ENCODE measurements at places on chromosomes 16 and 17. TPM values are rescaled to one million over a fixed set of nuclear protein-coding genes. Genes with fewer than 3 reads are reported as not detected.

DNA sequence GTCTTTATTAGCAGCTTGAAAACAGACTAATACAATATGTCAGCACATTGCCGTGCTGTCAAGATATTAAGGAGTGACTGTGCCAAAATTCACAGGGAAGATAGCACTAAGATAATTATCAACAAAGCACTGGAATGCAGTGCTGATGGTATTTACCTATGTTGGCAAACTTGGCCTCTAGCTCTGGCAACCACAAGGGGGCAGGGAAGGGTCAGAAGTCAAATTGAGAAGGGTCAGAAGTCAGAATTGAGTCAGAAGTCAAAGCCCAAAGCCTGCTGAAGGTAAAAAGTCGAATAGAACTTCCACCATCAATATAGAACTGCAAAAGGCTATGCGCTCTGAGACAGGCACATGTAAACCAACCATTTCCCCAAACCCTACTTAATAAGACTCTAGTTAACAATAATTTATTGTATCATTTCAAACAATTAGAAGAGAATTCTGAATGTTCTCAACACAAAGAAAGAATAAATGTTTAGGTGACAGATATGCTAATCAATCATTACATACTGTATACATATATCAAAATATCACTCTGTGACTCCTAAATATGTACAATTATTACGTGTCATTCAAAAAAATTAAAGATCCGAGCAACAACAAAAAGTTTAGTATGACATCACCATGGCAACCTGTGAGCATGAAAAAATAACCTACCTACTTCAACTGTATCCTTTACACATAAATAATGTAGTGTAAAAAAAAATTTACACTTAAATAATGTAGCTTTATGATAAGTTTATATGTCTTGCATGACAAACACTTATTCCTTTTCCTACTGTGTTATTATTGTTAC is 916.1 kb downstream of the KCNJ2 start:
- no peak overlapping the region for H3K27ac ChIP-seq
- DNase-seq = peak; percentile 2
- H3K4me1 ChIP-seq = no peaks in the 10 kb centered on the region

GRCh38 chr17:79248843-79249493 is 174.3 kb downstream of the ENGASE start:
- no peak overlapping the region for H3K4me3 ChIP-seq
- no peak for DNase-seq
- H3K36me3 ChIP-seq = no peaks in the 10 kb centered on the region
- H3K27ac ChIP-seq = no peak overlapping the region
- no peaks in the 10 kb centered on the region for H3K4me1 ChIP-seq

GRCh38 chr17:38458521-38458920 is 30.3 kb downstream of the ARHGAP23 start:
- peaks cover 33% of the 10 kb centered on the region for H3K4me1 ChIP-seq
- DNase-seq = no peak
- H3K27ac ChIP-seq = no peak overlapping the region
- no peak overlapping the region for H3K4me3 ChIP-seq

GRCh38 chr17:32604966-32605365 is 118.2 kb downstream of the CDK5R1 start:
- H3K4me1 ChIP-seq = no peaks in the 10 kb centered on the region
- DNase-seq = no peak
- no peak overlapping the region for H3K27ac ChIP-seq
- no peaks in the 10 kb centered on the region for H3K27me3 ChIP-seq
- H3K36me3 ChIP-seq = peaks cover 8% of the 10 kb centered on the region

GRCh38 chr17:73139296-73139695 is 25.5 kb upstream of the SSTR2 start:
- no peaks in the 10 kb centered on the region for H3K27me3 ChIP-seq
- no peak for DNase-seq
- no peaks in the 10 kb centered on the region for H3K36me3 ChIP-seq
- no peaks in the 10 kb centered on the region for H3K4me1 ChIP-seq

- H3K4me1 ChIP-seq = no peaks in the 10 kb centered on the region
- H3K36me3 ChIP-seq = no peaks in the 10 kb centered on the region
- DNase-seq = no peak
- H3K27me3 ChIP-seq = no peaks in the 10 kb centered on the region
- H3K27ac ChIP-seq = no peak overlapping the region
Observed at GRCh38 chr17:77749989-77750388, 208.5 kb upstream of the TNRC6C start.

DNA sequence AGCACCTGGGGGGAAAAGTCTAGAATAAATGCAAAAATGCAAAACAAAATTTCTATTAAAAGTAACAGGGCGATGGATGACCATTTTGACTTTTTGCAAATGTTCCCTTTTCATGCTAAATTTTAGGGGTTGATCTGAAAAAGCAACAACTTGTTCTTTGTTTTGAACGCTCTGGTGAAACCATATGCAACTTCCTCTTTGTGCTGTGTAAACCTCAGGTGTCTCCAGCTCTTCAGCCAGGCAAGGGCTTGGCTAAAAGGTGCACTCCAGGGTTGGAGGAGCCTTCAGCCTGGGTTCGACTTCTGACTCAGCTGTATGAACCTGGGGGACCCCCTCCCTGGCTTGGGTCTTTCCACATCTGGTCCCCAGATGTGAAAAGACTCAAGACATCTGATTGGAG is 9.5 kb downstream of the IRF8 start:
- peaks cover 18% of the 10 kb centered on the region for H3K36me3 ChIP-seq
- no peak overlapping the region for H3K27ac ChIP-seq
- peaks cover under 1% of the 10 kb centered on the region for H3K4me1 ChIP-seq
- no peak for DNase-seq

DNA sequence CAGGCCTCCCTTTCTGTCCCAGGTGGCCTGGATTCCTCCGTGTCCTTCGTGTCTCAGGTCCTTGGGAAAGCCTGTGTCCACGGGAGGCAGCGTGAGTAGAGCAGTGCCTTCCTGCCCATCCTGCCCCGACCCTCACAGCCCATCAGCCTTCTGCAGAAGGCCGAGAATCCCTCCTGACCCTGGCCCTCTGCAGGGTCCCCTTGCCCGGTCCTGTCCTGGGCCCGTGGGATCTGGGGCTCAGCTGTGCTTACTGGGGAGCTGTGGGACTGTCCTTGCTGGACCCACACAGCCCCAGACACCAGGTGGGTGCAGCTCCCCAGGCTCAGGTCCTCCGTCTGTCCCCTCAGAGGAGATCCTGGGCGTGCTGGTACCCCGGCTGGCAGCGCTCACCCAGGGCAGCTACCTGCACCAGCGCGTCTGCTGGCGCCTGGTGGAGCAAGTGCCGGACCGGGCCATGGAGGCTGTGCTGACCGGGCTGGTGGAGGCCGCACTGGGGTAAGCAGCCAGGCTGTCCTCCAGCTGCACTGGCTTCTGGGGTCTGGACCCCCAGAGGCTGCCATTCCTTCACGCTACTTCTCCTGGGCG is 3.9 kb downstream of the TELO2 start:
- no peak overlapping the region for H3K4me3 ChIP-seq
- DNase-seq = no peak
- H3K27me3 ChIP-seq = no peaks in the 10 kb centered on the region
- no peaks in the 10 kb centered on the region for H3K4me1 ChIP-seq
- no peak overlapping the region for H3K27ac ChIP-seq

GRCh38 chr17:64092113-64092512 is 37.8 kb downstream of the ERN1 start:
- no peak overlapping the region for H3K4me3 ChIP-seq
- no peaks in the 10 kb centered on the region for H3K36me3 ChIP-seq
- H3K27ac ChIP-seq = peak overlapping the region; percentile 78
- no peaks in the 10 kb centered on the region for H3K27me3 ChIP-seq
- DNase-seq = no peak

DNA sequence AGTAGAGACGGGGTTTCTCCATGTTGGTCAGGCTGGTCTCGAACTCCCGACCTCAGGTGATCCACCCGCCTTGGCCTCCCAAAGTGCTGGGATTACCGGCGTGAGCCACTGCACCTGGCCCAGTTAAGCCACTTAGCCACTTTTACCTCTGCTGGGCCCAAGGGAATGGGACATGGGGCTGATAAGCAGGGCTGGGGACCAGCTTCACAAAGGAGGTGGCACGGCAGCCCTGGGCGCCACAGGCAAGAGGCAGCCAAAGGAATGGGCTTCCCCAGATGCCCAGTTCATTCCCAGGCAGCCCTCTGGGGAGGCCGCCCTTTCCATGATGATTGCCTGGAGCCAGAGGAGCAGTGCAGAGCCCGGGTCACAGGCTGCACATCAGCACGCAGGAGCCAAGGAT is 5.0 kb upstream of the CYB561 start:
- no peak overlapping the region for H3K4me3 ChIP-seq
- no peaks in the 10 kb centered on the region for H3K27me3 ChIP-seq
- DNase-seq = no peak
- H3K4me1 ChIP-seq = peaks cover 25% of the 10 kb centered on the region

DNA sequence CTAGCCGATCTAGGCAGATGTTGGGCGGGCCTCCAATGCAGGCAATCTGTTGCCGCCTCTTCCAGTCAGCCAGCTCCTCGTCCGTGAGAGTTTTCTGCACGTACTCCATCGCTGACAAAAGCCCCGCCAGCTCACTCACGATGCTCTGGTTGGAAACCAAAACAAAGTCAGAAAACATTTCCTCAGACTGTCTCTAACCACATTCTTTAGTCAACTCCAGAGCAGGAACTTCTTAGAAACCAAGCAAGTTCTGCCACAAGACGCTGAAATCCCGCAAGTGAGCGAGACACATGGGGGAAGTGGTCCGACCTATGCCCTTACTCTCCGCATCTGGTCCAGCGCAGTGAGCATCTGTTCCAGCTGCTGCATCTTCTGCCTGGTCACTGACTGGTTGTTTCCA is 49.1 kb downstream of the STAT5A start:
- no peak overlapping the region for H3K27ac ChIP-seq
- no peak overlapping the region for H3K4me3 ChIP-seq
- H3K27me3 ChIP-seq = no peaks in the 10 kb centered on the region
- H3K4me1 ChIP-seq = no peaks in the 10 kb centered on the region
- peaks cover 27% of the 10 kb centered on the region for H3K36me3 ChIP-seq

DNA sequence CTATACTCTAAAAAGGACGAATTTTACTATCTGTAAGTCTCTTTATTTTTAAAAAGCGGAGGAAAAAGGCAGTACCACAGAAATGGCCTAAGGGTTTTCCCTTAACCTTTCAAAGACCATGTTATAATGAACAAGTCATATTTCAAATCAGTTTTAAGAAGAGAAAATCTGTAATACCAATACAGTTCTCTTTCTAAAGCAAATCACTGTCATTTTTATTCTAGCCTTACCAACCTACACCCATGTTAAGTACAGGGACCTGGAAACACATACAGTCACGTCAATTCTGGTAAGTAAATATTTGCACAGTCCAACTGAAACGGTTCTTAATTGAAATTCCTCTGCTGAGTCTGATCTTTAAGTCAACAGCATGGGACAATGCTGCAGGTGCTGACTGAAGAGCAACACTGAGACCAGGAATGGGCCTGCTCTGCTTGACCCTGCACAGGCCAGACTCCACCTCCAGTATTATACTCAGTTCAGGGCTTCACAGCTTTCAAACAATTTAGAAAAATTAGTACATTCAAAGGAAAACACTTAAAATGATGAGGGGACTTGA is 20.2 kb downstream of the MBTPS1 start:
- DNase-seq = peak; percentile 25
- H3K36me3 ChIP-seq = peaks cover 34% of the 10 kb centered on the region
- H3K27me3 ChIP-seq = no peaks in the 10 kb centered on the region
- H3K4me3 ChIP-seq = no peak overlapping the region
- H3K4me1 ChIP-seq = no peaks in the 10 kb centered on the region

GRCh38 chr16:69910964-69911363 is 40.2 kb upstream of the CLEC18A start:
- H3K27ac ChIP-seq = no peak overlapping the region
- peaks cover 18% of the 10 kb centered on the region for H3K36me3 ChIP-seq
- no peaks in the 10 kb centered on the region for H3K27me3 ChIP-seq
- H3K4me1 ChIP-seq = no peaks in the 10 kb centered on the region
- DNase-seq = no peak

DNA sequence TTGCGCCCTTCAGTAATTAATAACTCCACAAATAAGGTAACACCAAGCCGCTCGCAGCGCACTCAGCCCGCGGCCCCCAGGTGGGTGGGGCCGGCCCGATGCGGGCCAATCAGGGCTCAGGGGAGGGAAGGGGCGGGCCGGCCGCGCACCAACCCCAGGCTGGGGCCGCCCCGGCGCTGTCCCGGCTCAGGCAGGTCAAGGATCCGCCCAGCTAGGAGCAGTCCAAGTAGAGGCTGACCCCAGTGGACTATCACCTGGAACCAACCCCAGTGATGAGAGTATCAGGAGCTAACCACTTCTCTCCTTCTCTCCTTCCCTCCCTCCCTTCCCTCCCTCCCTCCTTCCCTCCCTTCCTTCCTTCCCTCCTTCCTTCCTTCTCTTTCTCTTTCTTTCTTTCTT is 110.8 kb downstream of the C16orf78 start:
- DNase-seq = peak; percentile 27
- H3K4me3 ChIP-seq = no peak overlapping the region
- no peaks in the 10 kb centered on the region for H3K4me1 ChIP-seq
- no peak overlapping the region for H3K27ac ChIP-seq

- H3K27me3 ChIP-seq = no peaks in the 10 kb centered on the region
- no peak overlapping the region for H3K4me3 ChIP-seq
- peaks cover 3% of the 10 kb centered on the region for H3K4me1 ChIP-seq
- peaks cover 8% of the 10 kb centered on the region for H3K36me3 ChIP-seq
- no peak overlapping the region for H3K27ac ChIP-seq
Observed at GRCh38 chr16:81620796-81621195, 158.3 kb upstream of the PLCG2 start.

DNA sequence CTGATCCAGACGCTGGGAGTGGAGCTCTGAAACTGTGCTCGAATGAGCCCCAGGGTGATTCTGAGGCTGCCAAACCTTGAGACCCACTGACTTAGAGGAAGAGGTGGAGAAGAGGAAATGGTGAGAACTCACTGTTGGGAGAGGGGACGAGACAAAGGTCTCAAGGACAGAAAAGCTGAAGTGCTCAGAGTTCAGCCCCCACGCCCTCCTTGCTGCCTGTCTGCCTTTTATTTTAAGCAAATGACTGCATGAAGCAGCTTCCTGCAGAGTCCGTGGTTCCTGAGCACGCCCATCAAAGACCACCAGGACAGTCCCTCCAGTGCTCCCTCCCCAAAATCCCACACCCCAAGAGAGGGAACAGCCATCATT is 20.4 kb downstream of the COTL1 start:
- H3K36me3 ChIP-seq = peaks cover 15% of the 10 kb centered on the region
- H3K4me3 ChIP-seq = no peak overlapping the region
- no peak for DNase-seq
- peaks cover 4% of the 10 kb centered on the region for H3K4me1 ChIP-seq
- H3K27me3 ChIP-seq = no peaks in the 10 kb centered on the region

DNA sequence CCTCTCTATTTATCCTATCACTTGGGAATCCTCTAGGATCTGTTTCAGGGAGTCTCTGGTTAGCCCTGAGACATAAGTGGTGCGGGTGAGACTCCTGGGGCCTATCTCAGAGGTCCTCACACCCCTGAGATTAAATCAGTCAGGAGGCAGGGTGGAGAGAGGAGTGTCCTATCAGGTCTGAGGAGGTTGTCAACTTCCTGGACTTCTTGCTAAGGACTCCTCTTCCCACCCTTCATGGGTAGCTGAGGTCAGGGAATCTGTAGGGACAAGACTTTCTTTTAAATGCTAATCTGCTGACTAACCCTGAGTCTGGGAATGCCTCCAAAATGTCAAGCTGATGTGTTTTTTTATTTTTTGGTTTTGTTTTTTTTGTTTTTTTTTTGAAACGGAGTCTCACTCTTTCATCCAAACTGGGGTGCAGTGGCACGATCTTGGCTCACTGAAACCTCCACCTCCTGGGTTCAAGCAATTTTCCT is 6.6 kb upstream of the ARMC5 start:
- DNase-seq = no peak
- H3K36me3 ChIP-seq = peaks cover 20% of the 10 kb centered on the region
- no peak overlapping the region for H3K4me3 ChIP-seq
- no peaks in the 10 kb centered on the region for H3K27me3 ChIP-seq
- H3K27ac ChIP-seq = peak overlapping the region; percentile 77

The SNF8 gene
- 144 TPM for polyA plus RNA-seq

The NPIPA8 gene
- polyA plus RNA-seq = 1.6 TPM

The CCDC200 gene
- 54.2 TPM for polyA plus RNA-seq

The GCGR gene
- 2.2 TPM for polyA plus RNA-seq

The LGALS9 gene
- polyA plus RNA-seq = 74.6 TPM

The HSPB9 gene
- not detected for polyA plus RNA-seq

Measured in small intestine (tissue), 16 donors.